Cortex of kidney (tissue), 1 donor: ENCODE measurements at places on chromosomes 1 and 21.

DNA sequence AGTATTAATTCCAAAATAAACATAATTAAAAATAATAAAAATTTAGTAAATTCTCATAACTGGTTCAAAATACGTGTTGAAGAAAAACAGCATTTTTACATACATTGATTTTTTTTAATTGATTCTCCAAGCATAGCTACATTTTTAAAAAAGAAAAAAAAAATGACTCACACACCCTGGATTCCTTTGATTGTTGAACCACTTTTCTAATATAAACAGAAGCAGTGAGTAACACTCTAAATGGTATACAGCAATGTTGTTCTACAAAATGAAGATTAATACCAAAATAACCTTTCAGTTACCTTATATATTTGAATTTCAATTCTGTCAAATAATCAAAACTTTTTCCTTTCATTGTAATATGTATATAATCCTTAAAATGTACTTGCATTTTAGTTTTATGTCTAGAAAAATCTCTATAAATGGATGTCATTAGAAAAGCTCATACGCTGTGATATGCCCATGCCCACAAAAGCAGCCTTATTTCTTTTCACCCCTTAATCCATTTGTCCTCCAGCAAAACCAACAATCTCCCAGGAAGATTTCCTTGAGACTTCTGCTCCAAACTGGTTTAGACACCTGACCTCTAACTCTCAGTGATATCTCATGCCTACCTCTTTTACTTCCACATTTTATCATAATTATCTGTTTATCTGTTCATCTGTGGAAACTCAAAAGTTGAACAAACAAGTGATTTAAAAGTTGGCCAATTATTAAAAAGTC lies 246.4 kb upstream of the NR5A2 start:
- no peak for DNase-seq

GRCh38 chr1:150809651-150810050 lies 1.6 kb upstream of the CTSK start:
- DNase-seq = no peak

DNA sequence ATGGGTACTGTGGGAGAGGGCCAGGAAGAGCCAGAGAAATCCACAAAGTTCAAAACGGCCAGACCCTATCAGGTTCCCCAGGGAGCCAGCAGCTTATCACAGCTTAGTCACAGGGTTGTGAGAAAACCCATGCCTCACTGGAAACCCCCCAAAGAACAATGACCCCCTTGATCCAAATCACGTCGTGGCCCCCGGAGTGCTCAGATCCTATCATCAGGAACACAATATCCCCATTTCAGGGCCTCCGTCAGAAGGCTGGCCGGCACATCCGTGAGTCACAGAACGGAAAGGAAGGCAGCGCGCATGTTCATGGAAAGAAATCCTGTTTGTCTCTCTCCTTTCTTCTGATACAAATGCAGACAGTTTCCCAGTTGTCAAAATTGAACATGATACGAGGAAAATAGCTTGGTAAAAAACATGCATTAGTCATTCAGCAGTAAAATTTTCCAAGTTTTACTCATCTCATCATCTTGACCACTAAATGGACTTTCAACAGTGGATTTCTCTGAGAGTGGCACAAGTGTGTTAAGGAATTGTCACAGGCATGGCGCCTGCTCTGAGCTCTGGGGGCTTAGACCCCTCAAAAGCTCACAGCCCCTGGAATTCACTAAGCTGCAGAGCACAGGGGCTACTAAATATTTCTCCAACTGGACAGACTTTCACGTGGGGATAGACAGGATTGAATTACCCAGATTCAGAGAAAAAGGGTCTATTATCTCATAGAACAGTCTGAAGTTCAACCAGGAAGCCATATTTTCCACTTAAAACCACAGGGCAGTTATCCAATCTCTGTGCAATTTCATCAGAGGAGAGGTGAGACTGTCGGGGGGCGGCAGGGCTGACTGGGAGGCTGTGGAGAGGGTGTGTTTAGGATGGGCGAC lies 124.8 kb downstream of the RIPK4 start:
- DNase-seq = no peak

DNA sequence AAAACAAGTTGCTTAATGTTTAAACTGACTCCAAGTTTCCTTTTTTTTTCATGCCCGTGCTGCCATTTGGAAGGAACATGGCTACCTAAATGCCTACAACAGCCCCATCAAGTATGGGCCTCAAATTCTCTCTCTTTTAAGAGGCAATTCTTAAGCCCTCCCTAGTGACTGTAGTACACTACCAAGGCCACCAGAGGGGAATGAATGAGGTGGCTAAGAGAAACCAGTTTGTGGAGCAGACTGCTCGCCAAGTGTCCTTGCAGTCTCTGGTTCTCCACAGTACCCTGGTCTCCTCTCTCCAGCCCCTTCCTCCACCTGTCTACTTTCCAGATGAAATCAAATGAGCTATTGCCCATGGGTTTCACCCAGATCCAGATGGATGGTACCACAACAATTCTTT lies 1809.6 kb downstream of the BRINP3 start:
- DNase-seq = no peak

GRCh38 chr1:39566441-39567137 lies 10.0 kb downstream of the PABPC4 start:
- DNase-seq = no peak

DNA sequence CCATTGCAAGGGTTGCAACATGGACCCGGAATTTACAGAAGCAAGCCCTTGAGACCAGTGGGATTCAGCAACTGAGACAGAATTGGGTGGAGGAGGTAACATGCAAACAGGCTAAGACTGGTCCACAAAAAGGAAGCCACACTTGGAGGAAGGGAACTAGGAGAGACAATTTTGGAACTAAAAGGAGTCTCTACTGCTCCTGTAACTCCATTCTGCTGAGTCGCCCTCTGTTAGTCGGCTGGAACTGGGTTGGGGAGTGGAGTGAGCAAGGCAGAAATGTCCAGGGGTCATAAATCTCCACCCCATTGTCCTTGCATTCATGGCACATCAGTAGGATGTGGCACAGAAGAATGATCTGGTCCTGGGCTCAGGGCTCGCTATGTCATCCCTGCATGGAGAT lies 5.1 kb downstream of the LAMB3 start:
- no peak for DNase-seq

- DNase-seq = no peak
Observed at GRCh38 chr1:38775175-38775845, 84.3 kb downstream of the RRAGC start.

GRCh38 chr1:175757381-175758015 lies 14.1 kb upstream of the TNR start:
- DNase-seq = no peak

DNA sequence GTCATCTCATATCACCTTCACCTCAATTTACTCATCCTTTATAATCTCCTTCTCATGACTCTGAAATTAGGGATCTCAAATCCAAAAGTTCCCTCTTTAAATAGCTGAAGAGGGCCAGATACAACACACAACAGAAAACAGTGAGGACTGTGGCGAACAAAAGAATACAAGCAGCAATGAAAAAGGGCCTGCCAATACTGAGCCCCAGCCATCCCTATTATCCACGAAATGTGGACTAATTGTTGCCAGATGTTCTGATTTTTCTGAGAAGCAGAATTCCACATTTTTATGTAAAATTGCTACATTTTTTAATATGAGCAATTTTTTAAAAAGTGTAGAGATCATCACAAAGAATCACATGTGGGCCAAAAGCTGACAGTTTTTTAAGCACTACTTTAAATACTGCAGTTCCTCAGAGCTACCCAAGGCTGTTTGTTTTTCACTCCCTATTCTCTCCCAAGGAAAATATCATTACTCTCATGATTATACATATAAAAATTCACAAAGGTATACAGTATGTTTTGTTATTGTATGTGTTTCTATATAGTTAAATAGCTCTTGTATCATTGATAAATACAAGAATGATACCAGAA lies 90.0 kb downstream of the ASH1L start:
- DNase-seq = no peak

DNA sequence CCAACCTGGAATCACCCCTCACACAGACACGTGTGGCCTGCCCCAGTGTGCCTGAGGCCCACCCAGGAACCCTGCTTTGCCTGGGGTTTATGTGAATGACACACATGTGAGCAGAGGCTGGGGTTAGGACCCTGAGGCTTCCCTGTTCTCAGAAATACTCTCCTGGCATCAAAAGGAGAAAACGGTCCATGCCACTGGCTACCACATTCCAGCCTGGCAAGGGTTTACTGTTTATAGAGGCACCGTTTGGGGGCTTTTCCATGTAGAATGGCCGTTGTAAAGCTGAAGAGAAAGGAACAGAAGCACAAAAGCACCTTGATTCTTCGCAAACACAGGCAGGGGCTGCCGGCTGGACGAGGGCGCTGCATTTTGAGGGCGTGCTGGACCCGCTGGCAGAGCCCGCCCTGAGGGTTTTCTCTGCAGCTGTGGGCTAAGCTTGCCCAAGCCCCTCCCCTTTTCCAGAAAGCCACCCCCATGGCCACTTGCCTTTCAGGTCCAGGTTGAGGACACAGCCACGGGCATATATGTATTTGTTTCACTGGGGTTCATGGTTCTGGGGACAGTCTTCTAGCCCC lies 13.0 kb downstream of the TFF3 start:
- DNase-seq = no peak

GRCh38 chr21:14259747-14260146 lies 43.8 kb downstream of the RBM11 start:
- DNase-seq = no peak

DNA sequence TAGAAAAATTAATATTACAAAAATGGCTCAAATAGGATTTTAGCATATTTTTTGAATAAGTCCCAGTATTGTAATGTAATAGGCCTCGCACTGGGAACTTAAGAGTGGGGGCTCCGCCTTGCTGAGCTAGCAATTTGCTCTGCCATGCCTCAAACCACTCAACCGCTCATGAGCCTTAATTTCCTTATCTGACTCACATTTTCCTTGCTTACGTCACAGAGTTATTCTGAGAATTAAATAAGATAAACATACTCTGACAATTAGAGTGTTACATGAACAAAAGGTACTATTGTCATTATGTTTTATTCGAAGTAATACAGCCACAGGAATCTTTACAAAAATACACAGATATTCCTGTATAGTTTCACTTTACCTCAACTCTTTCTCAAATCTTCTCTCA lies 108.1 kb downstream of the SLC44A5 start:
- DNase-seq = no peak

DNA sequence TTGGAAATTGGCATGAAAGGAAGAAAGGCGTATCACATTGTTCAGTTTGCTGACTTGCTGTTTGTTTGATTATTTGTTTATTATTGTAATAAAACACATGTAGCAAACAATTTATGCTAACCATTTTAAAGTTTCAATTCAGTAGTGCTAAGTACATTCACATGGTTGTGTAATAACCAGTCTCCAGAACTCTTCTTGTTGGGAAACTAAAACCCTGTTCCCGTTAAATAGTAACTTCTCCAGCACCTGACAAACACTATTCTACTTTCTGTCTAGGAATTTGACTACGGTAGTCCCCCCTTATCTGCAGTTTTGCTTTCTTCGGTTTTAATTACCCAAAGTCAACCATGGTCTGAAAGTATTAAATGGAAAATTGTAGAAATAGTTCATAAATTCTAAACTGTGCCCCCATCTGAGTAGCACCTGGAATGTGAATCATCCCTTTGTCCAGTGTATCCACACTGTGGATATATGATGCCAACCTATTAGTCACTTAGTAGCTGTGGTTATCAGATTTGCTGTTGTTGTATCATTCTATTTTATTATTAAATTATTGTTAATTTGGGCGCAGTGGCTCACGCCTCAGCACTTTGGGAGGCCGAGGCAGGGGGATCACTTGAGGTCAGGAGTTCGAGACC lies 5.5 kb downstream of the MORC3 start:
- no peak for DNase-seq

DNA sequence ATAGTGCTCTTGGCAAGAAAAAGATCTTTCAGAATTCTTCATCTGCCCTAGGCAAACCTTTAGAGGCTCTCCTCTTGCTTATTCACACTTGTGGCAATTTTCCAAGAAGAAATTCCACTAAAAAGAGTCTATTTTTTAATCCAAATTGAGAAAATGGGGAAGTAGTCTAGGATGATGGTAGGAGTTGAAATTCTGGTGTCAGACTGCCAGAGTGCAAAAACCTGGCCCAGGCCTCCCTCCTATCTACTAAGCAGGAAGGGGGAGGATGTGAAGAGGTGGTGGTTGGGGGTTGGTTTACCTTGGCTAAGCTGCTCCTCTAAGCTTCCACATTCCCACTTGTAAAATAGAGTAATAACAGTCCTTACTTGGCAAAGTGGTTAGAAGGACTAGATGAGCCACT lies 120.6 kb upstream of the KCNJ15 start:
- DNase-seq = no peak

GRCh38 chr1:184223216-184223615 lies 163.6 kb upstream of the C1orf21 start:
- no peak for DNase-seq
